BE2C (cell line): ENCODE measurements at places on chromosomes 6 and 20.

DNA sequence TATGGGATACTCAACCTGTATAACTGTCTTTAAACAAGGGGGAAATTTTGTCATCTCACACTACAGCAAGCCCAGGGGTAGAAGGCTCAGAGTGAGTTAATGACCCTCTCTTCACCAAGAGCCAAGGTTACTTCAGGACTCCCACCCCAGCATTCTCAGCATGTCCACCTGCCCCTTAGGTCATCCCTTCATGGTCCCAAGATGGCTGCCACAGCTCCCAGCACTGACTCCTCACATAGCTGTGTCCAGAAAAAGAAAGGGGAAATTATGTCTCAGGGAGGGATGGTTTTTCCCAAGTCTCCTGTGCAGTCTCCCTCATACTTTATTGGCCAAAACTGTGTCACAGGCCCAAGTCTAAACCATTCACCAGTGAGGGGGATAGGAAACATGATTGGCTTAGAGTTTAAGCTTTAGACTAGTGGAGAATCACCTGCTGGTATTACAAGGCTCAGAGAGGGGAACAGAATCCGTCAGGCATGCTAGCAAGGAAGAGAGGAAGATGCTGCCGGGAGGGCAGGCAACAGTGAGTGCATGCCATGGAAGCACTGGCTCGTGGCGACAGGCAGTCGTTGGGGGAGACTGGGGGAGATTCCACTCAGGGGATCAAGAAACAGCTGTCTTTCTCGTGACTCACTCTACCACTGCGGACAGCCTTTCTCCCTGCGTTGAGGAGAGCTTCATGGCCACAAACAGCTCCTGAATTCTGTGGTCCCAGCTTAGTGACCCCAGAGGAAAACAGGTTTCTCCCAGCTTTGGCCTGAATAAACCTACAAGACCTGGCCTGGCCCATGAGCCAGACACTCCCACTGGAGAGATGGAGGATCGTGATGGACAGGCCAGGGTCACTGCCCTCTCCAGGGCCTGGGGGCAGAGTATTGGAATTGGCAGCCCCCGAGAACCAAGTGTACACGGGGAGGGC is 37.2 kb downstream of the HM13 start:
- DNase-seq, result no peak

DNA sequence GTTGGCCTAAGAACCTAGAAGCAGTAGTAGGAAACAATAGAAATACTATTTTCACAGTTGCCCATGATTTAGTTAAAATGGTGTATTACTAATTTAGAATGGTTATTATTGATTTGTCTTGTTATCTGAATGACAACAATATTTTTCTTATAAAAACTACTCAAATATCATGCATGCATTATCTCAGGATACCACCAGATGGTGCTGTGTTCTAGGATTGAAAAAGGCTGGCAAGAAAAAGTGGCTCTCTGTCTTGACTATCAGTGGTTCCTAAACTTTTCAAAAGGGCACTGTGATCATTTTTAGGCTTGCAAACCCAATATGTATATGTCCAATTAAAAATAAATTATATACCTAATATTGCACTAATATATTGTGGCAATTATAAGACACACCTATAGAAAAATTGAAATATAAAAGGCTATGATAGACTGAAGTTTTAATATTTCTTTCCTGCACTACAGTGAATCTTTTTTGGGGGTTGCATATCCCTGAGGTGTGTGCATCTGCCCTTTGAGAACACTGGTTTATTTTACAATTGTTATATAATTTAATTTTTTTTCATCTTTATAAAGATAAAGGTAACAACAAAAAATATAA is 131.7 kb upstream of the MLIP start:
- peak; percentile 8 for DNase-seq

DNA sequence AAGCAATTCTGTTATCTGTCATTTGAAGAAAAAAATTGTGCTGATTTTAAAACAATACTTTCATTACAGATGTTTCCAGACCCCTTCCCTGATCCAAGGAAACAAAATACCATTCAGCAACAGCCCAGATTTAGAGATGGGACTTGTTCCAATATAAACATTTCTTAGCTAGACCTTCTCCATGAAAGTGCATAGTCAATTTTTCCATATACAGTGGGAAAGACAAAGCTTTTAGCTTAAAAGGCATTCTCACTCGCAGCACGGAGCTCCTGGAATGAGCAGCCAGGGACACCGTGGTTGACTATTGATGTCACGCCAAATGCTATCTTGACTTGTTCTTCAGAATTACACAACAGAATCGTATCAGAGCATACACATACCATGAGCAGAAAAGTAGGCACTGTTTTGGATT is 21.5 kb downstream of the LAMA4 start:
- DNase-seq, result peak; percentile 38

DNA sequence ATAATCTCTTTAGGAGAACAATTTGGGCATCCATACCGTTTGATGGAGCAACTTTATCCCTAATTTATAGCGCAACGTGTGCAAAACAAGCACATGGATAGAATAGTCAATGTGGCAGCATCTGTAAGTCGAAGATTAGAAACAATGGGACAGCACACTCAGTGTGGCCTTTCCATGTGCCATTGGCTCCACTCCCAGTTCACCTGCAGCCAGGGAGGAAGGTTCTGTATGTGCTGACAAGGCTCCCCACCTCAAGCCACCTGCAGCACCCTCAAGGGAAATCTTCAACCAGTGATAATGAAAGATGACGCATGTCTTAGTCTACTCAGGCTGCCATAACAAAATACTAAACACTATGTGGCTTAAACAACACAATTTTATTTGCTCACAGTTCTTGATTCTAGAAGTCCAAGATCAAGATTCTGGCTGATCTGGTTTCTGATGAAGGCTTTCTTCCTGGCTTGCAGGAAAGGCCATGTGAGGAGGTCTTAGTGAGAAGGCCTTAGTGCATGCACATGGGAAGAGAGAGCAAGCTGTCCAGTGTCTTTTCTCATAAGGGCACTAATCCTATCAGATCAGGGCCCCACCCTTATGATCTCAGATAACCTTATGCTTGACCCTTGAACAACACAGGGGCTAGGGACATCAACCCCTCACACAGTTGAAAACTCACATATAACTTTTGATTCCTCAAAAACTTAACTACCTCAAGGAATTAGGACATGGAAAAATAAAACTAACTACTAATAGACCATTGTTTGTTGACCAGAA is 34.9 kb upstream of the SHLD1 start:
- no peak for DNase-seq

- DNase-seq, result no peak
Measured at GRCh38 chr6:138607478-138608433, 108.5 kb upstream of the NHSL1 start.

GRCh38 chr6:63236398-63236817 is 25.1 kb downstream of the FKBP1C start:
- DNase-seq, result no peak

DNA sequence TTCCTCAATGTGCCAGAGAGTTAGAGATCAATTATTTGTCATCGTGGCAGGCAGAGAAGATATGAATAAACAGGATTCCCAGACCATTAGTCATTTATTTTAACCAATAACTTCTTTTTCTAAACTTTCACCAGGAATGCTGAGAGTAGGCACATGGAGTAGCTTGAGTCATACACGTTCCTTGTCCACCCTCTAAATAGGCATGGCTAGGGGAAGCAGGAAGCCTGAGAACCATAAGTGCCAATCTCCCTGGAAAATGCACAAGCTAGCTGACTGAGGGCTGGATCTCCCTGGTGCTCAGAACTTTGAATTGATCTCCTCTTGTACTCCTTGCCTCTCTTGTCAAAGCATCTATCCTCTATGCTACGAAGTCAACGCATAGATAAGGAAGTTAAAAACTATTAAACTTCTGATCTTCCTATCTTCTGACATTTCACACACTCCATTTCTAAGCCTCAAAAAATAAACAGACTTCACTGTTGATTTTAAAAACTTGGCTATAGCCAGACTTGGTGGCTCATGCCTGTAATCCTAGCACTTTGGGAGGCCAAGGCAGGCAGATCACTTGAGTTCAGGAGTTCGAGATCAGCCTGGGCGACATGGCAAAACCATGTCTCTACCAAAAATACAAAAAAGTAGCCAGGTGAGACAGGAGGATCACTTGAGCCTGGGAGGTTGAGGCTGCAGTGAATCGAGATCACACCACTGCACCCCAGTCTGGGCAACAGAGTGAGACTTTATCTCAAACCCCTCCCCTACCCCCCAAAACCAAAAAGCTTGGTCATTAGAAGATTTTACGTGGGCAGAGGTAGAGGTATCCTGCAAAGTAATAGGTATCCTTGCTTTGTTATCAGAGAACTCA is 11.8 kb downstream of the ADTRP start:
- DNase-seq, result no peak

DNA sequence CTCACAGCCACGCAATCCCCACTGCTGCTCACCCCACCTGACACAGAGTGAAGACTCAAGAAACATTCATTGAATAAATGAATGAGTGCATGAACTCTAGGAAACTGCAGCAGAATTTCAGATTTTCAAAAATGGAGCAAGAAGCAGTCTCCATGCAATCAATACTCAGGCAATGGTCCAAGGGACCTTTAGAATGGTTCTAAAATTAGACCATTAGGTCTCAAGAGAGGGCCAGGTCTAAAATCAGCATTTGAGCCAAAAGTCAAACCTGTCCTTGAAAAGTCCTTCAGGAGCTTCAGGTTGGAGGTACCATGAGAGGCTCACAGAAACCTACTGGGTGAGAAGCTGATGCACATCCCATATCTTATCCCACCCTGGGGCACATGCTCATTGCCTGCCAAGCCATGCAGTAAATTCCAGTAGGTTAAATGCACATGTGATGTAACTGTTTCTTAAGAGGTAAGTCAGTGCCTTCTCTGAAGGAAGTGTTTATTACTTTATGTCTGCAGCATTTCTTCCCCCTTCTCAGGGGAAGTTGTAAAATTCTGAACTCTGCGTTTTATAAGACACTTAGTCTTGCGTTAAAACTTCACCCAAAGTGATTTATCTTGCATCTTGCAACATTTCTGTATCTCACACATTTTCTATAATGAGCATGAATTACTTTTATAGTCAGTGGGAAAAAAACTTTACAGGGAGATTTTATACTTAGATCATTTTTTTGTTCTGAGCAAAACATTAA is 126.6 kb downstream of the ADAT2 start:
- no peak for DNase-seq

DNA sequence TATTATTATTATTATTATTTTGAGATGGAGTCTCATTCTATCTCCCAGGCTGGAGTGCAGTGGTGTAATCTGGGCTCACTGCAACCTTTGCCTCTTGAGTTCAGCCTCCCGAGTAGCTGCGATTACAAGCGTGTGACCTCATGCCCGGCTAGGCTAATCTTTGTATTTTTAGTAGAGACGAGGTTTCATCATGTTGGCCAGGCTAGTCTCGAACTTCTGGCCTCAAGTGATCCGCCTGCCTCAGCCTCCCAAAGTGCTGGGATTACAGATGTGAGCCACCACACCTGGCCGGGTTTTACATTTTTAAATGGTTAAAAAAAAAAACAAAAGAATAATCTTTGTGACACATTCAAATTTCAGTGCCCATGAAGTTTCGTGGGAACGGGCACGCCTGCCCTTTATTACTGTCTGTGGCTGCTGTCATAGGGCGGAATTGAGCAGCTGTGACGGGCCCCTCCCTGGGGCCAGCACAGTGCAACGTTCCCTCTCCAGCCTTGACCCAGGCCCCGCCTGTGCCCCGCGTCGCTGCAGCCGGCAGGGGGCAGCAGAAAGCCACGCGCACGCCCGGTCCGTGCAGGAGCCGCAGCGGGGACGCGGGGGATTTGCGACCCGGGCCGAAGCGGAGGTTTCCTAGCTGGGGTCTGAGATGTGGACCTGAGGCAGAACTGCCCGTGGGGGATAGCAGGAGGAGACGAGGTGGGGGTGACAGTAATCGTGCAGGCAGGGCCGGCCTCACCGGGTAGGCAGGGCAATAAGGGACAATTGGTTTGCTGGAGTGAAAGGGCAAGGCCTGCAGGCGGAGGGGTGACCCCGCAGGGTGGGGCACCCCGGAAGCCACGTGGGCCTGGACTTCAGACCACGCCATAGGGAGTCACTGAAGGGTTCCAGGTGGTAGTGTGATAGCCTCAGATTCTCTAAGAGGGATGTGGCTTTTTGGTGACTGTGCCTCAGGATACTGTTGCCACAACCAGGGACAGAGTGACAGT is 54.3 kb downstream of the SYTL3 start:
- DNase-seq, result peak; percentile 86

- DNase-seq, result no peak
Measured at GRCh38 chr6:160790028-160790792, 88.2 kb downstream of the PLG start.

- no peak for DNase-seq
Measured at GRCh38 chr6:7143476-7143974, 35.8 kb downstream of the RREB1 start.

DNA sequence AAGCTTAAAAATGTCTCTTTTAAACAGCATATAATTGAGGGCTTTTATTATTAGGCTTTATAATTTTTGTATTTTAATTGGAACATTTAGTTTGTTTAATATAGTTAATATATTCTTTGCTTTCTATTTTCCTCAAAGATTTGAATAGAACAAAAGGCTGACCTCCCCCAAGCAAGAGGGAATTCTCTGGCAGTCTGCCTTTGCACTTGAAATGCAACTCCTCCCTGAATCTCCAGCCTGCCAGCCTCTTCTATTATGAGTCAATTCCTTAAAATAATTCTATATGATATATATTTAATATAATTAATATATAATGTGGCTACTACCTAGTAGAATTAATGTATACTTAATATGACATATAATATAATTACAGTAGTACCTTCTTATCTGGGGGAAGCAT is 69.2 kb downstream of the PTPRA start:
- no peak for DNase-seq

DNA sequence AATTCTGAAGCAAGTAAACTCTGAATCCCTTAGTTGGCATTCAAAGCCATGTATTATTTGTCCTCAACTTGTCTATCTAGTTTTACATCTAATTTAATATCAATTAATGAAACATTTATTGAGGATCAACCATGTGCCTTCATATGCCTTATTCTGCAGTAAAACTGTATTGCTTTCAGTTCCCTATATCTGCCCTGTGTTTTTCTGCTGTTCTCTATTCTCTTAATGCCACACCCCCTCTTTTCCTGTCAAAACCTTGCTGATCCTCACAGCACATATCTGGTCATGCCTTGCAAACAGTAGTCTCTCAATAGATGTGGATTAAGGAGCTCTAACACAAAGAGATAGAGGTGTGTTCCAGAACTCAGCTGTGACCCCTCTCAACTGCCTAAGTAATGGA is 2.0 kb downstream of the FIG4 start:
- no peak for DNase-seq

DNA sequence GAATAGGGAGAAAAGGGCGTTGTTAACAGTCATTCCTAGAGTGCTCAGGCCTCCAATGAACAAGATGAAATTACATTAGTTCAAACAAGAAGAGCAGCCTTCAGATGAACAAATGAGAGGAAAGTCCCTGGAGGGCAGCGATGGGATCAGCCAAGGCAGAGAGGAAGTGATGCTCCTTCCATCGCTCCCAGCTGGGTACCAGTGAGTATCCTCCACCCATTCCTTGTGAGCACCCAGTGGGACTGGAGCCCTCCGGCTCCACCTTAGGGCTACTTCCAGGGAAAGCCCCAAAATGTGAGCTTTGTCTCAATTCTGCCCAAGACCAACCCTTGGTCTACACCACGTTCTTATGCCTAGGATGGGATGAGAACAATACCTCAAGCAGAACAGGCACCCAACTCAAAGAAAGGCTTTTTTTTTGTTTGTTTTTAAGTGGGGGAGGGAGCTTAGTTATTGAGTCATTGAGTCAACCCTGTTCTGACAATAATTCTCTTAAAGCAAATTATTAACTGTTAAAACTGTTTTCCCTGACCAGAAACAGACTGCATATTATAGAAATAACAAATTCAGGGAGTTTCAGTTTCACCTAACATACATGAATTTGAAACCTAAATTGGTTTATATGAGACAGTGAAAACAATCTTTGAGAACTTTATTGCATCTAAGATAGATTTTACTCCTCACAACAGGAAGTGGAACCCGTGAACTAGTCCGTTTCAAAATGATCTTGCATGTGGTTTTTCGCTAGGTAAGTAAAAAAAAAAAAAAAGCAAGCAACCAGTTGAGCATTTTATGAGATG is 106.9 kb downstream of the IPCEF1 start:
- no peak for DNase-seq
